Renal cortical epithelial cell (primary cell): ENCODE measurements at places on chromosomes 2 and 18.

DNA sequence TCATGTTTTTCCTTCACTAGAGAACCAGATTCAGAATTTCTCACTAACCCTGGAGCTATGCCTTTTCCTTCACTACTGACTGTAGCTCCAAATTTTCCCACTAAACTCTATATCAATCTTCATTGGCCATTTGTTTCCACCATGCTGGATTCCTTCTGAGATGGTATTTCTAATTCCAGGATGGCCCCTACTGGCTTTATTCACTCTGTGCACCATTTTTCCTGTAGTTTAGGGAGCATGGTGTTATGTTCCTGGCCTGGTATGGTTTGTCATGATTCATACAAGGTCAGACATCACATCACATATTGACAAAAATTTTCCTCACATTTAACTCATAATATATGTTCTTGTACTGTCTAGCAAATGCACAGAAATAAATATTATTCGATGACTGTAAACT is 229.2 kb upstream of the TFPI start:
- no peak for DNase-seq

DNA sequence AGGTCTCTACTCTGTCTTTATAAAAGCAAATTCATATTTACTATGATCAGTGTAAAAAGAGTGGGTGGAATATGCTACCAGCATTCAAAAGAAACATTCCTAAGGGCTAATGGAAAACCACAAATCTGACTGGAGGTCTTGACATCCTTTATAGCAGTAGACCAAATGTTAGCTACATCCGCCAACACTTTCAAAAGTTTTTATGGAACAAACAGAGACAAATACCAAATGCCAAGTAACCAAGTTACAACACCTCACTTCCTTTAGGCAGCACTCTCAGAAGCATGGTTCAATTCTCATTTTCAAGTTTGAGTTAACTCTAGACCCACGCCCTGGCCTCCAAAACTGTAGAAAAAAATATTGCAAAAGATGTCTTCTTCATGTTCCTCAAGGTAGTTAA is 78.3 kb upstream of the SETBP1 start:
- DNase-seq: peak; percentile 81

DNA sequence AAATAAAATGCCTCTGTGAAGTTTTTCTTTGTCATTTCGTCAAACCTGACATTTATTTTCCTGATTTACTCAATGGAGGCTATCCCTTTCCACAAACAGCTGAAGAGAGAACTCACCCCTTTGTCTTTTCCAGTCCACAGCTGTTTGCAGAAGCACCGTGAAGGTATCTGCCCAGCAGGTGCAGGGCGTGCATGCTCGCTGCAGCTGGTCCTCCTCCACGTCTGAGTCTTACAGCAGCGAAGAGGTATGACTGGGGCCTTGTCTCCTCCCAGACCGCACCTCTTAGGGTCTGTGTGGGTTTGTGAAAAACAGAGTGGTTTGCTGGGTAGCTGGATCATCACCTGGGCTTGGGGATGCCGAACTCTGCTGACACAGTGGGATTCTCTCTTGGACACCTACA is 9.7 kb downstream of the SPP2 start:
- no peak for DNase-seq

GRCh38 chr2:769771-770170 is 92.6 kb upstream of the TMEM18 start:
- DNase-seq: no peak

DNA sequence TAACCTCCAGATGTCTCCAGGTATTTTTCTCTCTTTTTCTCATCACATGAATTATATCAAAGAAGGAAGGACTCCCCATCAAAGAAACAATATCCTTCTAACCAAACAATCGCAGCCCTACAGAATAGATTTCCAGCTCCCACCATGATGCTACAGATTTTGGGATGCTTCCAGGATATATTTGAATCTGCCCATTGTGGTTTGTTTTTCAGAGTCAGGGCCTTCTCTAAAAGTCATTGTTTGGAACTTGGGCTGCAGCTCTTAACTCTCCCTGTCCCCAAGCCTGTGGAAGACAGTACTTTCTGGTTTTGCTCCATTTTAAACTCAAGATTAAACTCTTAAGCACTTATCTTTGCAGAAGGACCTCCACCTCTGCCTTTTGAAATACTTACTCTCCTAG is 223.2 kb downstream of the PMAIP1 start:
- no peak for DNase-seq

GRCh38 chr2:80185091-80185490 is 119.5 kb downstream of the LRRTM1 start:
- no peak for DNase-seq

GRCh38 chr2:106995556-106995955 is 109.6 kb upstream of the ST6GAL2 start:
- no peak for DNase-seq

- DNase-seq: no peak
Observed at GRCh38 chr18:56085551-56085950, 497.6 kb upstream of the TCF4 start.

GRCh38 chr18:36073676-36074075 is 6.3 kb upstream of the RPRD1A start:
- DNase-seq: no peak

- peak; percentile 73 for DNase-seq
Observed at GRCh38 chr2:119549241-119549640, 5.0 kb downstream of the CFAP221 start.

DNA sequence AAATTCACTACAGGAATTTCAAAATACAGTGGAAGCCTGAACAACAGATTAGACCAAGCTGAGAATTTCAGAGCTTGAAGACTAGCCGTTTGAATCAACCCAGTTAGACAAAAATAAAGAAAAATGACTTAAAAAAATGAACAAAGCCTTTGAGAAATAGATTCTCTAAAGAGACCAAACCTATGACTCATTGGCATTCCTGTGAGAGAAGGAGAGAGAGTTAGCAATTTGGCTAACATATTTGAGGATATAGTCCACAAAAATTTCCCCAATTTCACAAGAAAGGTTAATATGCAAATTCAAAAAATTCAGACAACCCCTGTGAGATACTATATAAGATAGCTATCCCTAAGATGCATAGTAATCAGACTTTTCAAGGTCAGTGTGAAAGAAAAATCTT is 78.0 kb downstream of the MYO3B start:
- peak; percentile 62 for DNase-seq

DNA sequence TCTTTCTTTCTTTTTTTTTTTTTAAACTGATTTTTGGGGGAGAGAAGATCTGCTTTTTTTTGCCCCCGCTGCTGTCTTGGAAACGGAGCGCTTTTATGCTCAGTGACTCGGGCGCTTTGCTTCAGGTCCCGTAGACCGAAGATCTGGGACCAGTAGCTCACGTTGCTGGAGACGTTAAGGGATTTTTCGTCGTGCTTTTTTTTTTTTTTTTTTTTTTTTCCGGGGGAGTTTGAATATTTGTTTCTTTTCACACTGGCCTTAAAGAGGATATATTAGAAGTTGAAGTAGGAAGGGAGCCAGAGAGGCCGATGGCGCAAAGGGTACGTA is 587 bp downstream of the MEIS1 start:
- DNase-seq: no peak

GRCh38 chr2:63434024-63435001 is 154.0 kb downstream of the WDPCP start:
- DNase-seq: no peak

- peak; percentile 17 for DNase-seq
Observed at GRCh38 chr2:38866773-38867443, 8.8 kb downstream of the DHX57 start.

GRCh38 chr18:58970943-58971790 is 106.5 kb downstream of the ZNF532 start:
- no peak for DNase-seq

- DNase-seq: peak; percentile 42
Observed at GRCh38 chr2:33073018-33073417, 126.3 kb downstream of the LTBP1 start.

DNA sequence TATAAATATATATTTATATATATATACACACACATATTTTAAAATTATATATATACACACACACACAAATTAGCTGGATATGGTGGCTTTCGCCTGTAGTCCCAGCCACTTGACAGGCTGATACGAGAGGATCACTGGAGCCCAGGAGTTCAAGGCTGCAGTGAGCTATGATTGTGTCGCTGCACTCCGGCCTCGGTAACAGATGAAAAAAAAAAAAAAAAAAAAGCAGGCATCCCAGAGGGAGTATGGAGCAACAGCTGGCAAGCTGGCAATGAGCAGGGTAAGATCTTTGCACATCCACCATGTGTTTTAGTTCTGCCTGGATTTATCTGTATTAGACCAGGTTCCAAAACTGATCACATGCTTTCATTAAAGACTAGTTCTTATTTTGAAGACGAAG is 170.1 kb downstream of the MAP2 start:
- DNase-seq: no peak

DNA sequence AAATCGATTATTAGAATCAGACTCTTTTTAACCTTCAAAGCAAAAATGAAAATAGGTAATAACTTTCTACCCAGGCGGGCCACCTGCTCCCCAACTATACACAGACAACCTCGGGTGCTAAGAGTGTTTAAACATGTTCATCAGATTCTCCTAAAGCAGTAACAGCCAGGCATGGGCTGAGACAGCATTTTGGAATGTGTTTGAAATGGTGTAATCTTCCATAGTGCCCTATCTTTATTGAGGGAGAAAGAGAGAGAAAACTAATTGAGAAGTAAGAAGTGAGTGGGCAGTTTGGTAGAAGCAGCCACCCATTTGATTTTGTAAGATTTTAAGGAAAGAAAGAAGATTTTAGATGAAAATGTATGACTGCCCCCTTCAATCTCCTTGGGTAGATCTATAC is 196.1 kb upstream of the CTAGE1 start:
- DNase-seq: no peak

- no peak for DNase-seq
Observed at GRCh38 chr2:42929546-42930024, 137.2 kb upstream of the HAAO start.

GRCh38 chr2:16640001-16640700 is 25.5 kb downstream of the CYRIA start:
- no peak for DNase-seq

DNA sequence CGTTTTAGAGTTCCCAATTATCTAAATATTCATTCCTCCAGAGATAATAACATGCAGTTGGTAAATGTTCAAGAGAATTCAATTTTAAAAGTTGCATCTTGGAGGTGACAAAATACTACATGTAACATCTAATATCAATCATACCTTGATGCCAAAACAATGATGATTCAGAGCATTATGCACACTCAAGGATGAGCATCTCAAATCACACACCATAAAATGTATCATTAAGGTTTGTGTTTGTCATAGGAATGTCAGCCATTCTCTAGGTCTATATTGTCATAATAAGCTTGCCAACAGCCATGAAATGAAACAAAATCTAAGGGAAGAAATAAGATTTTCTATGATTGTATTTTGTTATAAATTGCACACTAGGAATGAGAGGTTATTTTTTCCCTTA is 1667.0 kb downstream of the DPP10 start:
- DNase-seq: no peak

- DNase-seq: no peak
Observed at GRCh38 chr2:112162956-112163355, 24.8 kb downstream of the FBLN7 start.

DNA sequence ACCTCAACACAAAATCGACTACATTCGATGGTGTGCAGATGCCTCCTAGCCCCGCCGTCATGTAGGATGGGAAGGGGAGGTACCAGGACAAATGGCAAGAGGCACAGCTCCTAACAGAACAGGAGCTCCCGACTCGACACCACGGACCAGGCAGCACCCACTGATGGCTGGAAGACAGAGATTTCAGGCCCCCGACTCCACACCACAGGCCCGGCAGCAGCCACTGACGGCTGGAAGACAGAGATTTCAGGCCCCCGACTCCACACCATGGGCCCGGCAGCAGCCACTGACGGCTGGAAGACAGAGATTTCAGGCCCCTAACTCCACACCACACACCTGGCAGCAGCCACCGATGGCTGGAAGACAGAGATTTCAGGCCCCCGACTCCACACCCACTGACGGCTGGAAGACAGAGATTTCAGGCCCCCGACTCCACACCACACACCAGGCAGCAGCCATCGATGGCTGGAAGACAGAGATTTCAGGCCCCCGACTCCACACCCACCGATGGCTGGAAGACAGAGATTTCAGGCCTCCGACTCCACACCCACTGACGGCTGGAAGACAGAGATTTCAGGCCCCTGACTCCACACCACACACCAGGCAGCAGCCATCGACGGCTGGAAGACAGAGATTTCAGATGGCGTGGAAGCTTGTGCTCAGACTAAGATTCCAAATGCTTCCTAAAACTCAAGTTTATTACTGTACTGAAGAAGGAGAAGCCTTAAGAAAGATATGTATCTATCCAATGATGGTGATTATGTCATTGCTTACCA is 135.5 kb downstream of the EIPR1 start:
- DNase-seq: no peak

DNA sequence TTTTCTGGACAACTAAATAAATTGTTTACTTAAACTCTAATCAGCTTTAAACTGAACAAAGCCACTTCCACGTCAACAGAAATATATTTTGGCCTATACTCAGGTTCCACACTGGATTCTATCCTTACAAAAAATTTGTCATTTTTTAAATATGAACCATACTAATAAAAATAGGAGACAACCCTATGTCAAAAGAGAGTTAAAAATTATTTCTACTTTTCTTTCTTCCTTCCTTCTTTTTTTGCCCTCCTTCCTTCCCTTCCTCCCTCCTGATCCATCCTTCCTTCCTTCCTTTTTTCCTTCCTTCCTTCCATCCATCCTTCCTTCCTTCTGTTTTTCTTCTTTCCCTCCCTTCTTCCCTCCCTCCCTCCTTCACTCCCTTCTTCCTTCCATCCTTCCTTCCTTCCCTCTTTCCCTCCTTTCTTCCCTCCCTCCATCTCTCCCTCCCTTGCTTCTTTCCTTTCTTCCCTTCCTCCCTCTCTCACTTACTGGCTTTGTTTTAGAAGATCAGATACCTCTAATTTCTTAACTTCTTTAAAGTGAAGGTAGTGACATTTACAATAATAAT is 1444.9 kb downstream of the DPP10 start:
- no peak for DNase-seq

- peak; percentile 45 for DNase-seq
Observed at GRCh38 chr2:179255129-179255528, 9.5 kb downstream of the SESTD1 start.

GRCh38 chr2:200026332-200027230 is 71.2 kb downstream of the MAIP1 start:
- DNase-seq: no peak

DNA sequence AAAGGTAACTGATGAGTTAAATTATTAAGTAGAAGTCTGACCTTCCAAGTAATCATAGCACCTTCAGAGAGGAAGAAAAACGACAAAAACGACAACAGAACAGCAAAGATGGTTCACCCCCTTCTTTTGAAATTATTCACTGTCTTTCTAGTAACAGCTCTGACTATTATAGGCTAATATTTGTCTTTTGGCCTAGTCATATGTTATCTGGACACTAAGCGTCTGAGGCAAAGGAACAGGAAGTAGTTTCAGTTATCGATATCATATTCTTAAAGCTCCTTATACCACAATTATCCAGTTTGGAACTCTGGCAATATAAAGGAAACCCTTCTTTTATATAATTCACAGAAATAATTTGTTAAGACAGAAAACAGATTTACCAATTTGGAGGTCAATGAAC is 27.6 kb upstream of the SLC40A1 start:
- no peak for DNase-seq
